ENCODE measurements at places on chromosomes 13 and 19.

DNA sequence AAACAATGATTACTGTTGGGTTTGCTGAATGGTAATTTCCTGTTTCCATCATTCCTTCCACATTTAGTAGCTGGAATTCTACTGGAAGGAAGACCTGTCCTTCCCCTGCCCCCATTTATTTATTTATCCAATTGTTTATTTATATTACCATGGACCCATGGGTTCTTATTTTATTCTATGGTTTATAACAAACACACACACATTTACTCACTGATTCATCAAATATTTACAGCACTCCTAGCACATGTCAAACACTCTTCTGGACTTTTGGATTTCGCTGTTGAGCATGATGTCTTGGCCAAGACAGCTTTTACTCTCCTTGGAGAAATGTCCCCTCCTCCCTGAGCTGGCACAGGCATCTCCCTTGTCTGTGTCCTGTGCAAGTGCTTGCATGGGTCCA, 227.8 kb upstream of the MAB21L1 start:
- no peak for DNase-seq

GRCh38 chr13:21008026-21008425, 53.4 kb downstream of the LATS2 start:
- no peak for DNase-seq

DNA sequence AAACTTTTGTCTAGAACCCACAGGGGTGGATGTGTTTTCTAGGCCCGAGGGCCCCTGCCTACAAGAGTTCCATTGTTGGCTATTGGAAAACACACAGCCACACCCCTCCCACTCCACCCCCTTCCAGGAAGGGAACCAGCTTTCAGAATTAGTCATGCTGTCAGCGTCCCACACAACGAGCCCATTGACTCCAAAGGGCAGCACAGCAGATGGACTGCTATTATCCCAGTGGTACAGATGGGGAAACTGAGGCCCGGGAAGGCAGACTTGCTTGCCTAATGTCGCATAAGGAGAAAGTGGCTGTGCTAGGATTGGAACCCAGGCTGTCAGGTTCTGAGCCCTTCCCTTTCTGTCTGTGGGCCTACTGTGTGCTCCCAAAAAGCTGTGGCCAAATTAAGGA, 8.1 kb upstream of the FXYD3 start:
- DNase-seq, result no peak

DNA sequence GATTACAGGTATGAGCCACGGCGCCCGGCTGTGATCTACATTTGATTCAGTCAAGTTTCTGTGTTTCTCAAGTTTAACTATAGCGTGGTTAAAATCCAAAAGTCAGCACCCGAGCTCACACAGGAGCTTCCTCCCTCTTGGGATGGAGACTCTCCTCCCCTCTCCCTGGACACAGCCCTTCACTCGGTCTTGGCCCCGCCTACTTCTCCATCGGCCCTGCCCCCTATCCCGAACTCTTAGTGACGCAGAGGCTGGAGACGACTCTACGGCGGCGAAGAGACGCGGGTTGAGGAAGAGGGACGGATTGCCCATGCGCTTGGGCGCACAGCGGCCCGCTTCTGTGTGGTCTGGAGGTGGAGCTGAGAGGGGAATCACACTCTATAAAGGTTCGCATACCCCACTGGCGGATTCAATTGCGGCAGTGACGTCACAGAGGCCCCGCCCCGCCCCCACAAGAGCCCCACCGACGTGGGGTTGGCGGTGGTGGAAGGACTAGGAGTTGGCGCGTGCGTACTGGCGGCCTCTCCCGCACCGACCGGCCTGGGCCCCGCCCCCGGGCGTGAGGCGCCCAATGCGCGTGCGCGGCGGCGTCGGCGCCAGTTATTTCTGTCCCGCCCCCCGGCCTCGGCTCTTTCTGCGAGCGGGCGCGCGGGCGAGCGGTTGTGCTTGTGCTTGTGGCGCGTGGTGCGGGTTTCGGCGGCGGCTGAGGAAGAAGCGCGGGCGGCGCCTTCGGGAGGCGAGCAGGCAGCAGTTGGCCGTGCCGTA, at the start of gene TRIM28:
Gene TRIM28 (plus strand): TSS at position 239 of the 765 bp plus-strand sequence. CDS start 694 bp downstream, outside the sequence.
- peak; percentile 100 for DNase-seq

DNA sequence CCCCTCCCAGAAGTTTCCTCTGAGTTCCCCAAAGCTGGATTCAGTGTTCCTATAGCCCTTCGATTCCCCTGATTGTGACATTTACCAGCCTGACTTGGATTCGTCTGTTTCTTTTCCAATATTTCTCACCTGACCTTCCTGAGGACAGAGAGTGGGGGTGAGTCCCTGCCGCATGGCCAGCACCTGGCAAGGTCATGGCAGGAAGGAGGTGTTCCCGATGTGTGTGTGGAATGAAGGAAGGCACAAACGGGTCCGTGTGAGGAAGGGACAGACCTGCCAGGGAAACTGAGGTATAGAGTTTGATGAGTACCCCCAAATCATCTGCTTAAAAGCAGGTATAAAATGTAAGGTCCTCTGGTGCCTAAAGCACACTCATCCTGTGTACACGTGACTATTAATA, 3.3 kb downstream of the COL4A1 start:
- no peak for DNase-seq

GRCh38 chr19:19752760-19753403, 20.0 kb upstream of the ZNF14 start:
- no peak for DNase-seq

GRCh38 chr19:33434886-33435705, 61.6 kb downstream of the CEBPG start:
- DNase-seq, result no peak

- DNase-seq, result no peak
These were observed 49.9 kb upstream of the RFXAP start for GRCh38 chr13:36769126-36769525.

- DNase-seq, result peak; percentile 44
These were observed 13.5 kb upstream of the TLE5 start for GRCh38 chr19:3075605-3076431.
